Stimulated activated CD4-positive, alpha-beta T cell treated with anti-CD3 and anti-CD28 coated beads, Interleukin-4, amount 100 ng/mL, for 24 hours (primary cell): ENCODE measurements at places on chromosomes 5 and 9.

GRCh38 chr5:151288180-151288579 is 15.4 kb downstream of the SLC36A3 start:
- DNase-seq = no peak

- DNase-seq = no peak
These were observed 1.3 kb upstream of the CARD19 start for GRCh38 chr9:93094658-93095204.

DNA sequence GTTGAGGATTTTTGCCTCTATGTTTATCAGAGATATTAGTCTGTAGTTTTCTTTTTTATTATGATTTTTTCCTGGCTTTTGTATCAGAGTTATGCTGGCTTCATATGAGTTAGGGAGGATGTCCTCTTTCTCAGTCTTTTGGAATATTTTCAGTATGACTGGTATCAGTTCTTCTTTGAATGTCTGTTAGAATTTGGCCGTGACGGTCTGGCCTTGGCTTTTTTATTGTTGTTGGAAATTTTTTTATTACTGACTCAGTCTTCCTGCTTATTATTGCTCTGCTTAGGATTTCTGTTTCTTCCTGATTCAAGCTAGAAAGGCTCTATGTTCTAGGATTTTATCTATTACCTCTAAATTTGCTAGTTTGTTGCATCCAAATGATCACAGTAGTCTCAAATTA is 421.9 kb downstream of the CDH10 start:
- no peak for DNase-seq

GRCh38 chr5:133579766-133580165 is 32.6 kb downstream of the FSTL4 start:
- DNase-seq = no peak

DNA sequence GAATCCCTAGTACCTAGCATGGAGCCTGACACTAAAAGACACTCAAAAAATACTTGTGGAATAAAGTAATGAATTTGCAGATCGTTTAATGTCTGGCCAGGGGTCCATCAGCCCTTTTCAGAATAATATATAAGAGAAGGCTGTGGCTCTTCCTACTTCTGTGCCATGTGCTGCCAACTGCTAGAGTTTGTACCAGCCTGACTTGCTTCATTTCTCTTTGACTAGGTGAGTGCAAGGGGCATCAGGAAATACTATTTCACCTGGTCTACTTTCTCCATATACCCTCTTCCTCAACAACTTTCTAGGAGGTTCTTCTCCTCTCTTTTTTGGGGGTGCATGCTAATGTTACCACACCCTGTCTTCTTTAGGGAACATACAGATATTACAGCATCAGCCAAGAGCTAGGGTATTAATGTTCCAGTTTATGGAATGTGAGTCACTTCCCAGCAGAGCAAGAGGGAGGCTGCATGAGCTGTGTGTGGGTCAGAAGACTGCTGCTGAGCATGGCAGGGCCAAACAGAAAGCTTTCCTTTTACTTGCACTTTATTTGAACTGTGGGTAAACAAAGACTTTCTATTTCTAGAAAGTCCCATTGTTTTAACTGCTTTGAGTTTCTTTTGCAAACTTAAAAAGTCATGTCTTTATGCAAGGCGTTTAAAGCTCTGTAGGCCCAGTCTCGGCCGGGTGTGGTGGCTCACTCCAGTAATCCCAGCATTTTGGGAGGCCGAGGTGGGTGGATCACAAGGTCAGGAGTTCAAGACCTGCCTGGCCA is 158.9 kb downstream of the ADAMTSL1 start:
- DNase-seq = no peak

- no peak for DNase-seq
These were observed 111.1 kb upstream of the IFNK start for GRCh38 chr9:27412963-27413362.

DNA sequence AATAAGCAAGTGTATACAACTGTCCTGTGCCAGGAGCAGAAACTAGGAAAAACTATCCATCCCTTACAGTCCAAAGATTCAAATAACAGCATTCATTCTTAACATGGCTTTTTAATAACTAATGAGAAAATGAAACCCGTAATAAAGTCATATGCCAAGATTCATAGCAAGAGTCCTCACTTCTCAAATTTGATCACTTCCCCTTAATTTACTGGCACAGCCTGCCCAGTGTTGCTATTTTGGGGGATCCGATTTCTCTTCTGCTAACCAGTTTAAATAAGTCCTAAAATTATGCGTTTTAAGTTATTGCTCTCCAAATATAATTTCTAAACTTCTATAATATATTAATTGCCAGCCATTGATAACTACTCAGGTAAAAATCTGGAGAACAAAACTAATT is 177.0 kb upstream of the PTGER4 start:
- no peak for DNase-seq

DNA sequence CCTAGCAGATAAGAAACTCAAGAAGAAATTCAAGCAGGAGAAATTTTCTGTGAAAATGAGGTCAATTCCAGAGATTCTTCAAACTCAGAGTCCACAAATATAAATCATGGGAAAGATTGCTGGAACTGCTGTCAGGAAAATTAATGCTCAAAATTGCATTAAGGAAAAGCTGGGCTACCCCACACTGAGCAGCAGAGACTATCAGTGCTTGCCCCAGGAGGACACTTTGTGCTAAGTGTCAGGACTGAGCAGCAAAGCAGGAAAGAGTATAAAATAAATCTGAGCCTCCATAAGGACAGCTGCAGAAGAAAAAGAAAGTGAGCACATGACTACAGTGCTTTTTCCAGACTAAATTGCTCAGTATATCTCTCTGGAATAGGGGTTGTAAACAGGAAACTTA is 81.6 kb downstream of the RGS7BP start:
- DNase-seq = no peak

DNA sequence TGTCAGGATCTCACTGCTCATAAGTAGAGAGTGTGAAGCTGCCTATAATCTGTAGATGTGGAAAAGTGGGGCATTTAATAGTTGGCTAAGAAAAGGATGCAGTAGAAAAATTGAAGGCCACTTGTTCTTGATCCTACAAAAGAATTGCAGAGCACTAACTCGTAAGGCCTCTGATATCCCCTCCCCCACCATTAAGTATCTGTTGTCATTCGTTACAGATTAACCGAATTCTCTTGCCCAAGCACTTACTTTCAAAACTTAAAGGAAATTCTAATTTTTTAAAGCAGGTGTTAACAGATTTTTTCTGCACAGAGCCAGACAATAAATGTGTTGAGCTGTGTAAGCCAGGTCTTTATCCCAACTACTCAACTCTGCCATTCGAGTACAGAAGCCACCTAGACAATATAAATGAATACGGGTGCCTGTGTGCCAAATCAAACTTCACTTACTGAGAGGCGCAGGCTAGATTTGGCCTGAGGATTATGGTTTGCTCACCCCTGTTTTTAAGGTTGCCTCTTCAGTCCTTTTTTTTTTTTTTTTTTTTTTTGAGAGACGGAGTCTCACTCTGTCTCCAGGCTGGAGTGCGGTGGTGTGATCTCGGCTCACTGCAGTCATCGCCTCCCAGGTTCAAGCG is 234.8 kb downstream of the RFK start:
- DNase-seq = no peak

GRCh38 chr5:130976493-130976892 is 188.6 kb downstream of the HINT1 start:
- no peak for DNase-seq

GRCh38 chr9:88313364-88314220 is 74.7 kb upstream of the SPIN1 start:
- DNase-seq = peak; percentile 60

GRCh38 chr5:126970517-126971017 is 59.8 kb downstream of the MARCHF3 start:
- no peak for DNase-seq

DNA sequence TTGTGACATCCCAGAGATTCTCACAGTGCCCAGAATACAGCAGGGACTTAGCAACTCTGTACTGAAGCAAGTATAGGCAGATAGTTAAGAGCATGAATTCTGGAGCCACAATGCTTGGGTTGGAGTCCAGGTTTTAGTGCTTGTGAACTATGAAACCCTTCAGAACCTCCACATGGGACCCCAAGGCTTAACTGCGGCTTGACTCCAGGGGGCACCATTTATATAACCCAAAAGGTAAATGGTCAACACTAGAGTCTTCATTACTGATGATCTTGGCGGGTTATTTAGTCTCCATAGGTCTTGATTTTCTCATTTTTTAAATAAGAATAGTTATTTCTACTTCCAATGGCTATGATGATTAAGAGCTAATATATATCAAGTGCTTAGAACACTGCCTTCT is 390.3 kb downstream of the TAF11L14 start:
- no peak for DNase-seq

- DNase-seq = no peak
These were observed 29.3 kb upstream of the UBE2QL1 start for GRCh38 chr5:6419340-6419852.

DNA sequence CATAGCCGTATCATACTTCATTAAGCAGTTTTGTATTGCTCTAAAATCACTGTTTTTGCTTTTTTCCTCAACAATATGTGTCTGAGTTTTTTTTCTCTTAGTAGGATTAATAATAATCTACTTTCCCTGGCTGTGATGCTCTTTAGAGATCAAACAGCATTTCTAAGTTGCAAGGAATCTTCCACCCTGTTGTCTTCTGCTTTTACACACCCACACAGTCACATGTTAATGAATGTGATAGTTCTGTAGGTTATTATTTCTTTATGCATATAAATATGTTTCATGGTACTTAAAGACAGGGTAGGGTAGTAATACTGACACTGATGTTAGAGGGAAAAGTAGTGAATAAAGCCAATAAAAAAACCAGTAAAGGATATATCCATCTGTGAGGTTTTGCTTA is 29.3 kb downstream of the SLC44A1 start:
- no peak for DNase-seq

DNA sequence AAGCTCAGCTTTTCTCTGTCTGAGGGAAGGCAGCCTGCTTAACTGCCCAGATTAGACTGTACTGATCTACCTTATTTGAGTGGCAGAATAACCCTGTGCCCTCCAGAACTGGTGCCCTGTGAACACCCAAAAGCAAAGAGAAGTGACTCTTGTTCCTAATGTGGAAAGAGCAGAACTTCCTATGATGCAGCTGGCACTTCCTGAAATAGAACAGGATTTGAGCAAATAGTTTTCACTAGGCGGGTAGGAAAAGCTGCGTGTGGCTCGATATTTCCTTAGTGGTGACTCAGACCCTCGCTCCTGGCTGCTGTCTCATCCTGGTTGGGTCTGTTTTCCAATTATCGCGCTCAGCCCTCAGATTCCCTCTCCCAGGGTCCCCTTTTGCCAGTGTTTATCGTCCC is 89.9 kb downstream of the SH3TC2 start:
- no peak for DNase-seq

DNA sequence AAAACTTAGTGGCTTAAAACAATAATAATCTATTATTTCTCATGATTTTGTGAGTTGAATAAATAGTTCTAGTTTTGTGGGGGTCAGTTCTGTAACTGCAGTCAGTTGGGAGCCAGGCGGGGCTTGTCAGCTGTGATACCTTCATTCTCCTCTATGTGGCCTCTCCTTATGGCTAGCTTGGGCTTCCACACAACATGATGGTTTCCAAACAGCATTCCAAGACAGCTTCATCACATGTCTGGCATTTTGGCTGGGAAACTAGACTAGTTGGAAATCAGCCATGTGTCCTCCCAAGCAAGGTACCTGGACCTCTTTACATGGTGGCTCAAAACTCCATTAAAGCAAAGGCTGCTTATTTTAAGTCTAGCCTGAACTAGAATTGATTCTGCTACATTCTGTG is 61.4 kb upstream of the RANBP3L start:
- no peak for DNase-seq

- no peak for DNase-seq
These were observed 257.6 kb downstream of the NFIB start for GRCh38 chr9:14056316-14056861.

- DNase-seq = no peak
These were observed 340.8 kb downstream of the FGF10 start for GRCh38 chr5:44048276-44048984.

- no peak for DNase-seq
These were observed 43.0 kb upstream of the FLT4 start for GRCh38 chr5:180692429-180692828.

DNA sequence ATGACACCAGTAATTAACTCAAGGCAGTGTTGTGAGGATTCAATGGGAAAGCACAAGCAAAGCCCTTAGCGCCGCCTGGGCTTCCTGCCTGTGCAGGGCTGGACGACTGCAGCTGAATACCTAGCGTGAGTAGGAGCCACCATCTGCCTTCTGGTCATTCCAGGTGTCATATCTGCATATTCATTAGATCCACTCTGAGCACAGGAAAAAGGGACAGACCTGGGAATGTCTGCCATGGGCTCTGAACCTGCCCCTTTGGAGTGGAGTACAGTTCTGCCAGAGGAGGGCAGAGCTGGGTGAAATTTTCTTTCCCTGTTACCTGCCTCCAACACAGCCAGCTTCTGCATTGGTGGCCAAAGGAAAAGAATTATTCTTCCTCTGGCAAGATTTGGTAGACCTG is 298.8 kb downstream of the NSG2 start:
- no peak for DNase-seq

DNA sequence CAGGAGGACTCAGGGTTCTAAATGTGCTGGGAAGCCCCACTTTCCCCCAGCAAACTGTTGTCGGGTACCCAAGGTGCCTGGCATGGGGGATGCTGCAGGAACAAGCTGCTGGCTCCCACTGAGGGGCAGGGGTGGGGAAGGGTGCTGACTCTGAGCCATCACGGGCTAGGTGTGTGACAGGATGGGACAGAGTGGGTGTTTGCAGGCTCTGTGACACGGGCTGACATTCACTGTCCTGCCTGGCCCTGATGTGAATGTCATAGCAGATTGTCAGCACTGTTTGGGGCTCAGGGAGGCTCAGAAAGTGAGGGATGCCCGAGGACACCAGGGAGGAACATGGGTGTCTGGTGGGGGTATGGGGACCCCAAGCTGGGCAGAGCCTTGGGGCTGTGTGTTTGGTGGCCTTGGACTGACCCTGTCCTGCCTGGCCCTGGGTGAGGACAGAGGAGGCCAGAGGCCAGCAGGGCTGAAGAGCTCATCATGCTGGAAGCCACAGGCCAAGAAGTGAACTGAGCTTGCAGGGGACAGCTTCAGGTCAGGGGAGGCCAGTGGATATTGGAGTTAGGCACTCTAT is 20.6 kb downstream of the WNK2 start:
- DNase-seq = no peak

GRCh38 chr5:180305481-180305880 is 13.6 kb upstream of the MAPK9 start:
- no peak for DNase-seq

DNA sequence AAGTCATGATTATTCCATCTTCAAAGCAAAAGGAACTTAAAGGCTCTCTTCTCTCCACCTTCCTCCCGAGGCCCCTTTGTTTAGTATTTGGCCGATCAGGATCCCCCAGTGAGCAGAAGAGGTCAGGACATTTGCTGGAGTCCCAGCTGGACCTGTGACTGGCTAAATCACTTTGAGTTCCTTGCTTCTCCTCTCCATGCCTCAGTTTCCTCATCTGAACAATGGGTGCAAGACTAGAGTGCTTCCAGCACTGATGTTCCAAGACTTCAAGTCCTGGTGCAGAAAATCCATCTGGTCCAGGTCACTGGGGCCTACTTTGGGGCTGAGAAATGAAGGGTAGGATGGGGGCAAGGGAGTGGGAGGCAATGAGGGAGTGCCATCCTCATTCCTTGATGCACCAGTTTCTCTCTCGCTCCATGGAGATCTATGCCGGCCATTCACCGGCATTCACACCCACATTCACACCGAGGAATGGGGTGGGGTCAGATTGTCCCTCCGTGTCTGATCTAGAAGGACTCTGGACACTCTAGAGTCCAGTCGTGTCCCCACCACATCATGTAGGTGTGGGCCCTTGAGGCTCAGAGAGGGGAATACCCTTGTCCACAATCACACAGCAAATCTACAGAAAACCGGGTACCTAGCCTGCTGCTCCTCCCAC is 38.7 kb upstream of the IL17B start:
- no peak for DNase-seq

GRCh38 chr5:133108481-133108921 is 56.7 kb downstream of the HSPA4 start:
- no peak for DNase-seq

GRCh38 chr5:43073597-43074546 is 33.8 kb upstream of the ANXA2R start:
- DNase-seq = peak; percentile 66
